Fibroblast of skin of scalp (primary cell): ENCODE measurements at places on chromosomes 7 and 10.

GRCh38 chr7:27143950-27144780, 684 bp upstream of the HOXA5 start:
- DNase-seq: no peak

DNA sequence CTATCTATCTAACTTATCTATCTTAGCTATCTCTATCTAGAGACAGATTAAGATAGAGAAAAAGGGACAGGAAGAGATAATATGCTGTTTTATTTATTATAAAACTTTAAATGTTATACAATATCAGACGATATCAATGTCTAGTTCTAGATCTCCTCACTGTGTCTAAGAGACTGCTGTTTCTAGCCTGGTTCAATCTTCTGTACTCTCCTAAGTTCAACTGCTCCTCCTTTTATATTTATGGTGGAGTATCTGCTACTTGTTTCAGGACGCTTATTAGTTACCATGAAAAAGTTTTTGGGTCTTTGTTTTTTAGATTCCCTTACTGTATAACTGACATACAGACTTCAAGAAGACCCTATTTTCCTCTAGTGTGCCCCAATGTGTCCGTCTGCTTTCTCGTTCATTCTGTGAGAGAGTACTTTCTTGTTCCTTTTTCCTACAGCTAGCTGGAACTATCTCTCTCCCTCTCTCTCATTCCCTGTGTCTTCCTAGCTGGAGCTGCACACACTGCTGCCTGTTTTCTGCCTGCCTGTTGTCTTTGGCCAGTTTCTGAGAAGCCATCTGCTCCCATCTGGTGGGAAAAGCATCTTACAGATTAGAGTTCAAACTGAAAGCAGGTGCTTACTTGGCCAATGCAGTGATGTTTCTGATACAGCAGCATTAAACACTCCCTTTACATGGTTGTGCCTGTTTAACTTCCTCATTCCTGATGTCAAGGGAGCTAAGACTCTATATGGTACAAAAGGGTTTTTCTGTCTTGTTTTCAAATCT, 49.4 kb upstream of the ARL4A start:
- no peak for DNase-seq

DNA sequence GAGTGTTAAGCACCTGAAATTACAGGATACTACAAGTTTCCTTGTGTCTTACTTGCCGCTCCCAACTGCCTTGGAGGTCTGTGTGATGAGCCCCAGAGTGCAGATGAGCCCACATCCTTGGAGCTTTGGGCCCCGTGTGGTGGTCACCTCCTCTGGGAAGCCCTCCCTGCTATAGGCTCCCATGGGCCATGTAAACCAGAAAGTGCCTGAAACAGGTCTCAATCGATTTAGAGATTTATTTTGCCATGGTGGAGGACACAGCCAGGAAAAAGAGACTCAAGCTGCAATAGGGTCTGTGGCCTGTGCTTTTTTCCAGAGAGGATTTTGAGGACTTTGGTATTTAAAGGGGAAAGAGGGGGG, 89.4 kb upstream of the KCTD7 start:
- no peak for DNase-seq

DNA sequence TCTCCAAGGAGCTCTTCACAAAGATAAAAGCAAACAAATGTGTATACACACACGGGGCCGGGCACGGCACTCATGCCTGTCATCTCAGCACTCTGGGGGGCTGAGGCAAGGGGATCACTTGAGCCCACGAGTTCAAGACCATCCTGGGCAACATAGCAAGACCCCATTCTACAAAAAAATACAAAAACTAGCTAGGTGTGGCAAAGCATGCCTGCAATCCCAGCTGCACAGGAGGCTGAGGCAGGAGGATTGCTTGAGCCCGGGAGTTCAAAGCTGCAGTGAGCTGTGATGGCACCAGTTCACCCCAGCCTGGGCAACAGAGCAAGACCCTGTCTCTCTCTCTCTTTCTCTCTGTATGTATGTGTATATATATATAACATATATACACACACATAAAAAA, 22.3 kb downstream of the TTYH3 start:
- no peak for DNase-seq

- DNase-seq: no peak
Observed at GRCh38 chr7:75819711-75820110, 6.1 kb upstream of the CCL24 start.

DNA sequence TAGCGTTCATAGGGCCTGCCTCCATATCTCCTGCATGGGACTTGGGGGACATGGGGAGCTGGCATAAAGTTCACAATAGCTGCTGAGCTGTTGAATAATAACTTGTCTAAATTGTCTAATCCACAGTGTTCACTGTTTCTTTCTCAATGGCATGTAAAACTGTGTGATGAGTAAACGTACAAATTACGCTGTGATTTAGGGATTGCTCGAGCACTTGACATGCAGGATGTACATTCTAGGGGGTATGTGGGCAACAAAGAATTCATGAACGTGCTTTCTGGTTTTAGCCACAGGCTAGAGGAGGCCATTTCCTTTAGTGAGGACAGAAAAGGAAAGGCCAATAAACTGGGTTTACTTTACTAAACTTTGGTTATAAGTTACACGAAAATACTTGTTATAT, 534.2 kb upstream of the ZWINT start:
- no peak for DNase-seq
